A549 (cell line): ENCODE measurements at places on chromosomes 16 and 17.

GRCh38 chr16:25158401-25158800, 46.9 kb downstream of the LCMT1 start:
- no peak for DNase-seq

GRCh38 chr16:27377666-27378485, 24.1 kb upstream of the IL21R start:
- no peak for DNase-seq

DNA sequence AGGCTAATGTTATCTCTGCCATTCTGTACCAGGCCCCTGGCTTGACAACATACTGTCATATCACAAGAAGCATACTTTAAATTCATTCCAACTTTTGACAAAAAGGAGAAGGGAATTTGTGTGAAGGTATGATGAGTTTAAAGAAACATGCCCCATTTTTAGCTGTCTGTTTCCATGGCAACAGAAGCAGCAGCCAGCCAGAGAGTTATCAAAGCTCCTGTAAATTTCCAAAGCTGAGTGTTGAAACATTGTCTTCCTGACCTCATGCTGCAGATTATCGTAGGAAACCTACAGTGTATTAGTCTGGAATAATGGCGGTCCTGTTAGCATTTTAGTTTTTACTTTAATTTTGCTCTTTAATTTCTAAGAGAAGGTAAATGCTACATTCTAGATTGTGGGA, 124.9 kb downstream of the MRTFB start:
- no peak for DNase-seq

DNA sequence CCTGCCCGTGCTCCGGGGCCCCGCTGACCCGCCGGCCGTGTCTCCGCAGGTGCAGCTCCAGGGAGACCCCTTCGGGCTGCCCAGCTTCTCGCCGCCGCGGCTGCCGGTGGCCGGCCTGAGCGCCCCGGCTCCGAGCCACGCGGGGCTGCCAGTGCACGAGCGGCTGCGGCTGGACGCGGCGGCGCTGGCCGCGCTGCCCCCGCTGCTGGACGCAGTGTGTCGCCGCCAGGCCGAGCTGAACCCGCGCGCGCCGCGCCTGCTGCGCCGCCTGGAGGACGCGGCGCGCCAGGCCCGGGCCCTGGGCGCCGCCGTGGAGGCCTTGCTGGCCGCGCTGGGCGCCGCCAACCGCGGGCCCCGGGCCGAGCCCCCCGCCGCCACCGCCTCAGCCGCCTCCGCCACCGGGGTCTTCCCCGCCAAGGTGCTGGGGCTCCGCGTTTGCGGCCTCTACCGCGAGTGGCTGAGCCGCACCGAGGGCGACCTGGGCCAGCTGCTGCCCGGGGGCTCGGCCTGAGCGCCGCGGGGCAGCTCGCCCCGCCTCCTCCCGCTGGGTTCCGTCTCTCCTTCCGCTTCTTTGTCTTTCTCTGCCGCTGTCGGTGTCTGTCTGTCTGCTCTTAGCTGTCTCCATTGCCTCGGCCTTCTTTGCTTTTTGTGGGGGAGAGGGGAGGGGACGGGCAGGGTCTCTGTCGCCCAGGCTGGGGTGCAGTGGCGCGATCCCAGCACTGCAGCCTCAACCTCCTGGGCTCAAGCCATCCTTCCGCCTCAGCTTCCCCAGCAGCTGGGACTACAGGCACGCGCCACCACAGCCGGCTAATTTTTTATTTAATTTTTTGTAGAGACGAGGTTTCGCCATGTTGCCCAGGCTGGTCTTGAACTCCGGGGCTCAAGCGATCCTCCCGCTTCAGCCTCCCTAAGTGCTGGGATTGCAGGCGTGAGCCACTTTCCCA, 5.9 kb downstream of the CTF1 start:
- DNase-seq: peak; percentile 82

DNA sequence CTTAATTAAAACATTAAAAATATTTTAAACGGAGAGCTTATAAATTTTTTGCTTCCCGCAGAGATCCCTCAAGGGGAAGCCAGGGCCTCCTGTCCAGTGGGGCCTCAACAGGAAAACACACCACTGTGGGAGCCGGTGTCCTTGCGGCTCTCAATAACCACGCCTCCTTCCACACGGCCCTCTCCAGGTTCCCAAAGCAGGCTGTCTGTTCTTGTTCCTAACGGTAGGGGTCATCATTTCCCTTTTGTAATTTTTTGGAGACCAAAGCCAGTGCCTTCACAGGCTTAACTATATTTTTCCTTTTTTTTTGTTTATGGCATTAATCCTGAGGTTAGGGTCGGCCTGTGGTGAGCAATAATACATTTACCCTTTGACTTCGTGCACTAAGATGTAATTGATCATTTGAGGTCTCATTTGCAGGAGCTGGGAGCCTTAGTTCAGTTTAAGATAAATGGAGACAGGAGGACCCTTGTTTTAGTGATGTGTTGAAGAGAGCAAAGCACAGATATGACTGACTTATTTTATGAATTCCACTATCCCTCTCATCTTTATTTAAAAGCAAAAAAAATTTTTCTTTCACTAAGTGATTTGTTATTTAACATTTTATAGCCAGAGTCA, 77.5 kb upstream of the N4BP1 start:
- DNase-seq: peak; percentile 70

- peak; percentile 72 for DNase-seq
Observed at GRCh38 chr17:49496183-49496866, 1.2 kb downstream of the NGFR start.

DNA sequence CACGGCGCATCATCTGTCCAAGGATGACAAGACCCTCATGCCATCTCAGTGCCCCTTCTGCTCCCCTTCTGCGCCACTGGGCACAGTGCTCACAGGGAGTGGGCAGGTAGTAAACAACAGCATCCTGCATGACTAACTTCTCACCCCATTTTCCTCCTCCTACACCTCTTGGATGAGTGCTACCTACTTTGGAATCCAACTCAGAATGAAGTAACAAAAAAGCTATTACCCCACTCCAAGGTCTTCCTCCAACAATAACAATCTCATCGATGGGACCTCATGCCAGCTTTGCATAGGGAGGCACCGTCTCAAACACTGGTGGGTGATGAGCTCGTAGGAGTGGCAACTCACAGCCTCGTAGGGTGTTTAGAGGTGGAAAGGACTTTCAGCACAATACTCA, 98.6 kb upstream of the RCVRN start:
- no peak for DNase-seq

DNA sequence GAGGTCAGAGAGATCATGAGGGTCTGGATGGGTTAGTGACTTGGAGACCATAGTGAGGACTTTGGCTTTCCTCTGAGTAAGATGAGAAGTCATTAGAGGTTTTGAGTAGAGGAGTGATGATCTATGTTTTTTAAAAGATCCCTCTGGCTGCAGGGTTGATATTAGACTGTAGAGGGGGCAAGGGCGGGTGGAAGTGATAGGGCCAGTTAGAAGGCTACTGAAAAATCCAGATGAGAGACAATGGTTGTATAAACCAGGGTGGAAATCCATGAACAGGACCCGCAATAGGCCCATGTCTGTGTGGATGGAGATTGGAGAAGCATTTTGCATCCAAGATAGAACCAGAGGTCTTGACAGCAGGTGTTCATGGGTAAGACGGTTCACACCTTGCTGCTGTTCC, 9.8 kb downstream of the ITGAL start:
- no peak for DNase-seq

GRCh38 chr17:29133121-29133713, 47.0 kb downstream of the MYO18A start:
- DNase-seq: peak; percentile 62

GRCh38 chr17:35245196-35245486, 2.3 kb downstream of the SLFN5 start:
- DNase-seq: peak; percentile 75

DNA sequence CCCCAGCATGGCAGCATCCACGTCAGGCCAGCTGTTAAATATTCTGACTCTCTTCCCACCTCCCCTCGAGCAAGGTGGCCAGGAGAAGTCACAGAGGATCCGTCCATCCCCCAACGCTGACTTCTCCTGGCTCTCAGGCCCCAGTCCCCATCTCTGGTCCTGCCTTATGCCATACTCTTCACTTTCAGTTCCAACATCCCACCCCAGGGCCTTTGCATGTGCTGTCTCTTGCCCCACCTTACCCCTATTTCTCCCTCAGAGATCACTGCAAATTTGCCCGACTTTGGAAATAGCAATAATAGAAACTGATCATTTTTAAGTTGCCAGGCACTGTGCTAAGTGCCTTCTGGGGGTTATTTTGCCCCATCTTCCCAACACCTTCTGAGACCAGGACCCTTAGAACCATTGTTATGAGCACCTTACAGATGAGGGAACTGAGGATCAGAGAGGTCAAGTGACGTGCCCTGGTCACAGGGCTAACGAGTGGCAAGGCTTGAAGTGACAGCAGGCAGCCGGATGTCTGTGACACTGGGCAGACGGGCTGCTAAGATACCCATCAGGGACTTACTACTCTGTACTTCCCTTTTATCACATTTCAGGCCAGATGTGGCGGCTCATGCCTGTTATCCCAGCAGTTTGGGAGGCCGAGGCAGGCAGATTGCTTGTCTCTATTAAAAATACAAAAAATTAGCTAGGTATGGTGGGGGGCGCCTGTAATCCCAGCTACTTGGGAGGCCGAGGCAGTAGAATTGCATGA, 17.7 kb downstream of the HID1 start:
- DNase-seq: no peak

GRCh38 chr17:35265566-35266141, 22.8 kb downstream of the SLFN5 start:
- DNase-seq: no peak

DNA sequence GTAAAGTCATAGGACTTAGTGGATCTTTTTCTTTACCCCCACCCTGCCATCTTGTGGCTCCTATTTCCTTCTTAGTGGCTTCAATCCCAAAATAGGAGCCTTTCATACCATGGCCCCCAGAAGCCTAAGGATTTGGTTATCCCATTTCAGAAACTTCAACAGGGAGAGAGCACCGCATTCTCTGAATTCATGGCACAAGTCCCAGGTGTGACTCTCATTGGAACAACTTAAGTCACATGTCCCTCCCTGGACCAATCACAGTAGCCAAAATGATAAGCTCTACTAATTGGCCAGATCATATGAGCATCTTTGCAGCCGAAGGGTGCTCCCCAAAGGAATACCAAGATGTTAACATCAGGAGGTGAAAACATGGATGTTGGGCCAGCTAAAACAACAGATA, 43.2 kb downstream of the AXIN2 start:
- DNase-seq: no peak

- DNase-seq: peak; percentile 29
Observed at GRCh38 chr16:27217256-27217655, 13.9 kb downstream of the KDM8 start.

- no peak for DNase-seq
Observed at GRCh38 chr17:74779501-74779900, 3.4 kb upstream of the NAT9 start.

DNA sequence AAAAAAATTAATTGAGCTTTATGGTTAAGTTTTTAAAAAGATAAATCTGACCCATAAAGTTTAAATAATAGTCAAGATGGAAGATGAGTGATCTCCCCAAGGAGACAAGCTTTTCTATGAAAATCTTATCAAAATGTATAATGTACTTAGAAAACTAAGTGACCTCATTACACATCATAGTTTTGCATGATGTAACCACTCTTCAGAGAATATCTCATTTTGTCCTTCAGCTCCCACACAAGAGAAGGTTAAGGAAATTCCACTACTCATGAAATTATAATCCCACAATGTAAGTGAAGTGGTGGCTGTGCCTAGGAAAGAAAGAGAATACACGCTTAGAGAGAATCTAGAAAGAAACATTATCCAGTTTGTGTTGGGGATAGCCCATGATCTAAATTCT, 14.3 kb downstream of the STAT3 start:
- DNase-seq: no peak

- no peak for DNase-seq
Observed at GRCh38 chr17:8439681-8440080, 4.0 kb downstream of the NDEL1 start.

GRCh38 chr16:23962001-23962400, 126.2 kb downstream of the PRKCB start:
- DNase-seq: no peak

DNA sequence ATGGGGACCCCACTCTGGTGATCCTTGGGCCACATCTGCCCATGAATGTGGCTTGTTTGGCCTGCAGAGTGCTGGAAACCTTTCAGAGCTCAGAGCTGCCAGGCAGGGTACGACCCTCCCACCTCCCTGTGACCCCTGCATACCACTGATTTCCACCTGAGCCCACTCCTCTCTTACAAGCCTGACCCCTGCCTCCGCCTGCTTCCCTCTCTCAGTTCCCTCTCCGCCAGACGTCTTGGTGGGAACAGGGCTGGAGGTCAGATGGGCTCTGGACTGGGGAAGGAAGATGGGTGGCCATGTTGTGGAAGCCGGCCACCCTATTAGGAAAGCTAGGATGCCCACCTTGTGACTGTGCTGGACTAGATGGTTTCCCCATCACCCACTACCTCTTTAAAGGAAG, 185.1 kb downstream of the KATNIP start:
- no peak for DNase-seq

- no peak for DNase-seq
Observed at GRCh38 chr17:77863814-77864161, 94.7 kb upstream of the TNRC6C start.

DNA sequence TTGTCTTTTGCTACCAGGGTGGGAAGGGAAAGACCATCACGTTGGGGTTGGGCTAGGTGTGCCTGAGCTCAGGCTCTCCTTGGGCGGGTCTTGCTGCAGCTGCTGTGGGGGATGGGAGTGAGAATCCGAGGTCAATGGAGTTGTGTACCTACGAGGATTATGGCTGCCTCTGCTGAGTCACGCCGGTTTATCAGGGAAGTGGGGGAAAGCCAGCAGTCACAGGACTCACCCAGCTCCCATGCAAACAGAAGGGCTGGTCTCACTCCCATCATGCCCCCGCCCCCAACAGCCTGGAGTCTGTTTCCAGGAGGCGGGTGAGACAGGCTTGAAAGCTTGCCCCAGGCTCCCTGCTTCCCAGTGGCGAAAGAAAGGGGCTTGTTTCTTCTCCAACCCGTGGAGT, 1259.0 kb upstream of the GOT2 start:
- no peak for DNase-seq

DNA sequence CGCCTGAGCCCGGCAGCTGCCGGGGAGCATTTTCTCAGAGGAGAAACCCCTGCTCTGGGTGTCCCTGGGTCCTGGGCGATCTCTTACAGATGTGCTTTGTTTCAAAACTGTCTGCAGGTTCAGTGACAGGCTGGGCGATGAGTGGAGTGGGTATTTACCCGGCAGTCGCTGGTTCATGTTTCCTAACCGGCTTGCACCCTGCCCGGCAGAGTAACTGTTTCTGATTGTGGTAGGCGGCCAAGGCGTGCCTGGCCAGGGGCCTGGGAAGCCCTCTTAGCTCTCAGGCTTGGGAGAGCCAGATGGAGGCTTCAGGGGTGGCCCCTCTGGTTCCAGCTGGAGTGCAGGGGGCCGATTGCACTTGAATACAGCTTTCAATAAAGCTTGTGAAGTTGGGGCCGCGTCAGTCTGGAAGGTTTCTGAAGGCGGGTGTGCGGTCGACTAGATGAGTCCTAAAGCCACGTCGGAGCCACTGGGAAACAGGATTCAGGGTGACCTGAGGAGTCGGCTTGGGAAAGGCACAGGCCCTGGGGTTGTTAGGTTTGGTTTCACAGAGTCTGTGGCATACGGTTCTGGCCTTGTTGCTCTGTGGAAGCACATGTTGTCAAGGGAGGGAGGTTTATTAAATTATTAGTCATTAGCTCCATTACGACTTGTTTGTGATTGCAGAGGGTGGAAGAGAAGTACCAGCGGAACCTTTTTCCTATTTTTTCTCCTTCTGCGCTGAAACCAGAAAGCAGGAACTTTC, 1.4 kb downstream of the BAIAP2 start:
- no peak for DNase-seq

- DNase-seq: no peak
Observed at GRCh38 chr17:80223142-80223815, 3.1 kb downstream of the SLC26A11 start.
